CD4-positive, alpha-beta T cell treated with Interleukin-1 beta for 1 hour (primary cell): ENCODE measurements at places on chromosomes 6 and 20.
A peak's percentile ranks its signal among the peaks of the same experiment; 100 is the strongest.

GRCh38 chr6:169293196-169293595 lies 39.5 kb upstream of the THBS2 start:
- DNase-seq = no peak

DNA sequence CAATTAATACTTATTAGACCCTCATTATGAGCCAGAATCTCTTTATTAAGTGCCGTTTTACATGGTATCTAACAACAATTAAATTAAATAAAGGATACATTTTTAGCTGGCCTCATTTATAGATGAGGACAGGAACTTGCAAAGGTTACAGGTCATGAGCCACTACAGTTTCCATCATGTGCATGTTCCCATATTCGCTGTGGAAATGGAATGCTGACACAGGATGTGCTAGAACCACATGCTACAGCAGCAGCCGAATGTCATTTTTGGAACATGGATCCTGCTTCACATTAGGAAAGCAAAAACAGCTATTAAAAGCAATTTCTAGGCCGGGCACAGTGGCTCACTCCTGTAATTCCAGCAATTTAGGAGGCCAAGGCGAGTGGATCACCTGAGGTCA lies 5.9 kb downstream of the SLC18B1 start:
- no peak for DNase-seq

DNA sequence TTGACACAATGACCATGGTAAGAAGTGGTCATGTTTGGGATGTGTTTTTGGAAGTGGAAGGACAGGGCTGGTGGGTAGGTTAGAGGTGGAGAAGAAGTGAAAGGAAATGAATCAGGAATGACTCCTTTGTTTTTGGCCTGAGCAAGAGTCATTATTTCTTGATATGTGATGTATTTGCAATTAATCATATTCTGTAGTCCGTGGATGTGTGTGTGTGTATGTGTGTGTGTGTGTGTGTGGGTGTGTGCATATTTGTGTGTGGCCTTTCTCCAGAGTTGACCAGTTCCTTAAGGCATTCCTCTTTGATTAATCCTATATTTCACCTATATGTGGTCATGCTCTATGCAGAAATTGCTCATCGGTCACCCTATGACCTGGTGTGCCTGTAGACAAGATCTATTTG lies 130.7 kb downstream of the UTRN start:
- no peak for DNase-seq

- DNase-seq = peak; percentile 41
These were observed 1.2 kb downstream of the SLC2A4RG start for GRCh38 chr20:63740627-63741353.

- no peak for DNase-seq
These were observed 42.6 kb upstream of the MTHFD1L start for GRCh38 chr6:150822932-150823331.

DNA sequence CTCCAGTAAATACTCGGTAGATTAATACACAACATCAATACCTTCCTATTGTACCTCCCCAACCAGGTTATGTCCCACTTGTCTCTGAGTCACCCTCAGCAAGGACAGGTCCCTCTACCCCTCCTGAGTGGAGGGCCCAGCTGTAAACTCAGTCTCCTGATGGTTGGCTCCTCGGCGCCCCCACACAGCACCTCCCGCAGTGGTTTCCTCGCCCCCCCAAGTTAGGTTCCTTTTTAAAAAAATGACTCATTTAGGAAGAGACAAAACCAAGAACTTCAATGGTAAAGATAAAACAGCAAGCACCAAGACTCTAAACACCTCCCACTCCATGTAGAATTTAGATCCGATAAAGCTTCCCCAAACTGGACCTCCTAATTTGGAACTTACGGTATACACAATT lies 83.5 kb downstream of the TRERF1 start:
- DNase-seq = peak; percentile 38

DNA sequence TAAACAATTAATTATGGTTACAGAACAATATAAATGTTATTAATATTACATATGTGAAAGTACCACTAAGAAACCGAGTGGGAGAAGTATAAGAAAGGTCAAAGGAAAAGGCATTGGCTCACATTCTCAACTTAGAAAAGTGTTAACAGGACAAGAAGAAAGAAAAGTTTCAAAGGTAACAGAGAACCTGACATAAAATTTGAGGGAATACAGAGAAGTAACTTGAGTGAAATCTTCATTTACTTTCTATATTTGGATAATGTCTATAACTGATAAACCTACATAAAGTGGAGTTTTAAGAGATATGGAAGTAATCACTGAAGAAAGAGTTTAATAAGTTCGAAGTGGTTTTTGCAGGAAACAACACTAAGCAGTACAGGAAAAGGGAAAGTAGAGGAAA lies 30.1 kb downstream of the REPS1 start:
- DNase-seq = no peak

GRCh38 chr6:1481286-1481685 lies 91.9 kb downstream of the FOXF2 start:
- DNase-seq = no peak

DNA sequence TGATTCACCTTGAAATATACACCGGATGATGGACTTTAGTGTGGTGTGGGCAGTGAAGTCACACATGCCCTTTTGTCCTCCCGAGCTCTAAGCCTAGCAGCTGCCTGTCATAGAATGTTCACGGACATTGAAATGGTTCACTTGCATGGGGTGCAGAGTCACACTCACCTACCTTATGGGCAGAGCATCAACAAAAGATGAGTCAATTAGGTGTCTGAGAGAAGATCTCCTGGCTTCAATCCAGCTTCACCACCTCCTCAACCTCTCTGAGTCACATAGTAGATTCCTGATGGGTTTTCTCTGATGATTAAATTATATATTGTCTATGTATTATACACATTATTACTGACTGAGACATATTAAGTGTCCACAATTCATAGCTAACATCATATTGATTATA lies 48.1 kb upstream of the HLA-E start:
- no peak for DNase-seq

DNA sequence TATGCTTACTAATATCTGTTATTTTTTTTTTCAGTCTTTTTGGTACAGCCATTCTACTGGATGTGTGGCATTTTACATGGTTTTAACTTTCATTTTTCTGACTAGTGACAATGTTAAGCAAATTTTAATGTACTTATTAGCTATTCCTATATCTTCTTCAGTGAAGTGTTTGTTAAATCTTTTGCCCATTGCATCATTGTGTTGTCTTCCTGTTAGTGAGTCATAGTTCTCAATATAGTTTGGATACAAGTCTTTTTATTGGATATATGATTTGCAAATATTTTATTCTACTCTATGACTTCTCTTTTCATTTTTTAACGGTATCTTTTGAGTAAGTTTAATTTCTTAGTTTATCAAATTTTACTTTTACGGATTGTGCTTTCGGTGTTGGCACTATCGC lies 519.4 kb downstream of the CDKAL1 start:
- no peak for DNase-seq

DNA sequence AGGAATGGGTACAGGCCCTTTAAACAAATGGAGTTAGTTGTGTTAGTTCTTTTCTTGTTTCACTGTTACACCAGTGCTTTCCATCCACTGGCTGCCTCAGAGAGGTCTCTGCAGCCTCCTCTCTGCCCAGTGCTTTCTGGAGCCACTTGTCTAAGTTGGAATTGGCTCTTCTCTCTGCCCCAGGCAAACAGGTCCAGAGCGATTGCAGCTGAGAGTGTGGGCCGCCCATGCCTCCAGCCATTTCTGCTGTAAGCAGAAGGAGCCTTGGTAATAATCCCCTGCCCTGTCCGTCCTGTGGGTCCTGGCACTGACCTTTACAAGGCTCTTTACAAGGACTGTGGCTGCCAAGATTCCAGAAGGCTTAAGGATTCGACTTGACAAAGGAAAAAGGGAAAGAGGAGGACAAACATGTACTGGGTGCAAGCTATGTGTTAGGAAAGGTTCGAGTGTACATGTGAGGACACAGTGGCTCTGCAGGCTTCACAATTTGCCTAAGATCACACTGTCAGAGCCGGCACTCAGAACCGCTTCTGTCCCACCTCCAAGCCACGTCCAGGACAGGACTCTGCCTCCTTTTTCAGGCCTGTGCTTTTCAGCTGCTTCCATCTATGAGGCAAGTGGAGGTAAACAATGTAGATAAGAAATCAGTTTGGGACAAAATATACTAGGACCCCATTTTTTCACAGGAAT lies 88.5 kb downstream of the POPDC3 start:
- DNase-seq = no peak

GRCh38 chr20:36802326-36803222 lies 29.0 kb upstream of the DSN1 start:
- DNase-seq = no peak

- no peak for DNase-seq
These were observed 32.3 kb upstream of the RNF24 start for GRCh38 chr20:4047614-4048013.

DNA sequence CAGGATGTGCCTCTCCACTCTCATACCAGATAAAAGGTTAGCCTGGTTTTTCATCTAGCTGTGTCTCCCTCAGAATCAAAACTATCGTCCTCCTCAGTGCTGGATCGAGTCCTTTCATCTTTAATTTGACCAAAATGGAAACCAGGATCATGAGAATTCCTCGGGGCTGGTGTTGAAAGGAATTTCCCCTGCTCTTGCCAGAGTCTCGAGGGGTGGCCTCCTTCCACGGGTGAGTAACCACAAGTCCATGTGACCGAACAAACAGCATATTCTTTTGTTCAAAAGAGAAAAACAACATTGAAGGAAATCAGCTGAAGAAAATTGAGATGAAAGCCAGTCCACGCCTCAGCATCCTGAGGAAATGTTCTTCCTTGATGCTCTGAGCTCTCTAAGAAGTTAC lies 165.9 kb upstream of the CDYL start:
- no peak for DNase-seq

GRCh38 chr6:170473301-170473717 lies 79.8 kb downstream of the PSMB1 start:
- no peak for DNase-seq

DNA sequence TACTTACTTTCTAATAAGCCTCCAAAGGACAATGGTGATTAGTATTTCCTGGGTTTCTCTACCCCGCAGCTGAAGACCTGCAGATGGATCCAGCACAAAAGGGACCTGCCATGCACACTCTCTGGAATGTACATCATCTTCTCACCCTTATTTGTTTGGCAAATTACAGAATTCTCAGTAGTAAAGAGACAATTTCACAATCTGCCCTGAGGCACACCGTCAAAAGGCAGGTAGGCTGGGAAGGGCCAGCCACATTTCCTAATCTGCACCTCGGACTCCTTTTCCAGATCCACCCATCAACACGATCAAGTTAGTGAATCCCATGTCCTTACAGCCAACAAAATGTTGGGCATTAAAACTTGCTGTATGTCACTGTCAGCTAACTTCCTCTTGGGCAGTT lies 4.9 kb downstream of the OVOL2 start:
- DNase-seq = no peak

DNA sequence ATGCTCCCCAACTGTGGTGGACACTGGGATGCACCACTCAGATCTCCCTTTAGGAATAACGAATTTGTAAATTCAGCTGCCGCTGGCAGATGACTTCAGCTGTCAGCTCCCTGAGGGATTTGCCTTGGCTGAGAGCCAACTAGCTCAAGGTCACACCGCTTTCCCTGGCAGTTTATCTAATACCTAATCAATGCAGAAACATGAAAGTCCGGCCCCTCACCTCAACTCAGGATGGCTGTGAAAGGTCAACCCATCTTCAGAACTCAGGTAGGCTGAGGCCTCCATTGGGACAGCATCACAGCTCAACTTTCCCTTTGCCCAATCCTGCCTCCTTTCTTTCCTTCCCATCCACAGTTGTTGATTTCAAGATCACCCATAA lies 22.8 kb upstream of the SCGN start:
- DNase-seq = no peak

DNA sequence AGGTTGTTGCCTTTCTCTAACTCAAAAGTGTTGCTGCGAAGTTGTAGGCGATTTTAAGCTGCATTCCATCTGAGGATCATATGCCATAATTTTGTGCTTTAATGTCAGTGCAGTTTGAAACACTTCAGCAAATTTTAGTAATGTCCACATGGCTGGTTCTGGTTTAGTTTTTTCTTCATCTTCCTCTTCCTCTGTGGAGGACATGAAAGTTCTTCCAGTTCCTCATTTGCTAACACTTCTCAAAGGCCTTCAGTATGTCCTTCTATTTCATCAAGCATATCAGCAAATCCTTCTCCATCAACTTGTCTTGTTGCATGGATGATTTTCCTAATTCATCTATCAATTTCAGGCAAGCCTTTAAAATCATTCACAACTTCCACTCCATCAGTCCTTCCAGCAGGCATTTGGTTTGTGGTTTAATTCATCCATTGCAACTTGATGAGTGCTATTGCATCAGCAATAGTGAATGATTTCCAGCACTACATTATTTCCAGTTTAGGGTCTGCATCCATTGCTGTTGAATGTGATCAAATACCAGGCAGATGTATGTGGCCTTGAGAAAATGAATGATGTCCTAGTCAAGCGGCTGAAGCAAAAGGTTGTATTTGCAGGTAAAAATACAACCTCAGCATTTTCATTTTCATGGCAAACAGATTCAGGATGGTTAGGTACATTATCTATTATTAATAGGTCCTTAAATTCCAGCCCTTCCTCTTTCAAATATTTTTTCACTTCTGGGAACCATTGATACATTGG lies 20.2 kb downstream of the SHLD1 start:
- DNase-seq = no peak

- no peak for DNase-seq
These were observed 113.5 kb upstream of the HDAC2 start for GRCh38 chr6:114084327-114084890.

- no peak for DNase-seq
These were observed 8.0 kb downstream of the PRDM13 start for GRCh38 chr6:99614430-99615186.

- DNase-seq = no peak
These were observed 21.6 kb upstream of the RAET1L start for GRCh38 chr6:150046943-150047342.

DNA sequence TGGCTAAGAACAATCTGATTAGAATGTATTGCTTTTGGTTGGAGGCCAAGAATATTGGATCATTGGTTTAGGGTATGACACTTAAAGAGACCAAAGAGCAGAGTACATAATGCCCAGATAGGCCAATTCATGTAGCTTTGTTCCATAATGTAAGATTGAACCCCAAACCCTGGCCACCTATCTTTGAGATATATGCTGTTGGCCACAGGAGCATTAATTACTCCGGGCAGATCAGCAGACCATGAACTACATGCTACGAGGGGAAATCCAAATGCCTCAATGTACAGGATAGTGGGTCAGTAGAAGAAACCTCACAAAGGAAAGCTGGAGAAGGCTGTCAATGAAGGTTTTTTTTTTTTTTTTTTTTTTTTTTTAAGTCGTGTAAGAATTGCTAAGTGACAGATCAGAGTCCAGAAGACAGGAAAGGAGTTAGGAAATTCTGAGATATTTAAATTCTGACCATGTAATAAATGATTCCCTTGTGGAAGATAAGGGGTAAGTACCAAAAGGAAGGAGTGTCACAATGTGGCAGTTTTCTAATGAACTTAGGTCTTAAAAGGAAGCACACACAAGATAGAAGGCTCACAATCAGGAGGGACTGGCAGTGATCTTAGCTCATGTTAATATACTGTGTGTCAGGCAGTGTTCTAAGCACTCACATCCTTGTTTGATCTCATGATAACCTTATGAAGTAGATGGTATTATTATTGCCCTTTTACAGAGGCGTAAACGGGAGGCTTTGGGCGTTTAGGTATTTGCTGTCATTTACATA lies 61.4 kb downstream of the CARMIL1 start:
- DNase-seq = no peak

- DNase-seq = no peak
These were observed 37.5 kb upstream of the THBS2 start for GRCh38 chr6:169291148-169291547.
